ENCODE measurements at places on chromosomes 2 and 18.
A peak's percentile ranks its signal among the peaks of the same experiment; 100 is the strongest.

- peak; percentile 27 for DNase-seq
These were observed 109.8 kb upstream of the FZD5 start for GRCh38 chr2:207879536-207879935.

DNA sequence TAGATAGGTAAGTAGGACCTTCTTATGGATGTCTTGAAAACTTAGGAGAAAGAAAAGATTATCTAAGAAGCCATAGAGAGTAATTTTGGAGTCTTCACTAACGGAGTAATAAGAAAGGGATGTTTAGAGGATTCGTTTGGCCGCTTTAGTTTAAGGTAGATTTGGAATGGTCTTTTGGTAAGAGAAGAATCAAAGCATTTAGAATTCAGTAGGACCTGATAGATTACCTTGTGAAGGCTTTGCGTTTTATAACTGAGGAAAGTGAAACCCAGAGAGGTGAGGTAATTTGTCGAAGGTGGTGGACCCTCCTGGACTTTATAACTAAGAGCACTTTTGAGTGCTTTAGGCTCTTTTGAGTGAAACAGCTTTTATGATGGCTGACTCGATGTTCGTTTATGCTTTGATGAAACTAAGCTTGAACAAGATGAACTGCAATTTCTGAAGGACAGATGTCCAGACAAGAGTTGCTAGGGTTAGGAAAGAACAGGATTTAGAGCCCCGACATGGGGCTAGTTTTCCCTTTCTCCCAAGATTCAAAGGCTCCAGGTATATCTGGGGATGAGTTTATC, 1.3 kb downstream of the MYL12B start:
- DNase-seq: no peak

DNA sequence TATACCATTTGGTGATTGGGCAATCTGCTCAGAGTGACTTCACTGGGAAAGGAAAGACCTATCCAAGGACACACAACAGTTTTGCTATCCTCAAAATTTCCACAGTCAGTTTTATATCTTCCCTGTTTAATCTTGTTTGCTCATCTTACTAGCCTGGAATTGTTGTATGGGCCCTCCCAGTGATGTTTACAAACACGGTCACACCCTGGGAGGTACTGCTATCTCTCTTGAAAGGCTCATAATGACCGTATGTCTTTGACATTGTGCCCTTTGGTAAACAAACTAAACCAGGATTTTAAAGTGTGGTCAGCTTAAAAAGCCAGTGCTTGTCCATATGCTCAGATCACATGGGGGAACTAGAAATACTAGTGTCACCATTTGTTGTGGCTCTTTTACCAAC, 277.0 kb downstream of the CDH2 start:
- peak; percentile 20 for DNase-seq

DNA sequence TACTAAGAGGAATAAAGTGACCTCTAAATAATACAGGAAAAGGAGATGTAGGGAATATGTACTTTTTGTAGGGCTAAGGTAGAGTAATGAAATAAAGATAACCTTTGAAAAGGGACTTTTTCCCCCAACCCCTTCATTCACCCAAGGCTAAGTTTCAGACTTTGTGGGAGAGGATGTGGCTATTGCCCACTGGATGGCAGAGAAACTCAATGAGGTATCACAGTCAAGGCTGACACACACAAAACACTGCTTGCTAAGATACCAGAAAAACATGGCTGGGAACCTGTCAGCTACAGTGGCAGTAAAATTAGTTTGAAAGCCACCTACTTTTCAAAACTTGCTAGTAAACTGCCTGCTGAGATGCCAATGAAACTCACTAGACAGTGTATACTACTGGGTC, 158.8 kb upstream of the WDSUB1 start:
- DNase-seq: no peak

- no peak for DNase-seq
These were observed 1115.3 kb downstream of the LRP1B start for GRCh38 chr2:141015341-141016047.

DNA sequence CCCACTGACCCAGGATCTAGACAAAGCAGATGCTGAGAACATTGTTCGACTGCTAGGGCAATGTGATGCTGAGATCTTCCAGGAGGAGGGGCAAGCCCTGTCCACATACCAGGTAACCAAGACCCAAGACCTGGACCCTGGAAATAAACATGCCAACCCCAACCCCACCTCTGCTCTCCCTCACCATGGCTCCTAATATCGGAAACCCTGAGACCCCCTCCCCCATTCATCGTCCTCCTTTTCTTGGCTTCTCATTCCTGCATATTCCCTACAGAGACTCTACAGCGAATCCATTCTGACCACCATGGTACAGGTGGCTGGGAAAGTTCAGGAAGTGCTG, 619 bp downstream of the GCKR start:
- DNase-seq: no peak

DNA sequence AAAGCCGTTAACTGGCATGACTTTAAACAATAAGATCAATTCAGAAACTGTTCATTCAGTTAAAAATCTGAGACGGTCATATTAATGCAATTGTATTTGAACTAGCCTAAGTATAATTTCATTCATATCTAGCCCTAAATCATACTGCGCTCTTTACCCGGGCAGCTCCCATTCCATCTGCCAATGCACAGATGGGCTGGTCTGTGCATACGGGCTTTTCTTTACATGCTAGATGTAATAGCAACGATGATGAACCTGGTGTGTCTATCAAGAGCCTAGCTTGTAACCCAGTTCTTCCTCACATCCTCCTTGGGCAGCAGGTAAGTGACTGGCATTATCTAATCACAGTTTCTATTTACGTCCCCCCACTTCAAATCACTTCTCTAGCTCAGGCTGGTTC, 631.5 kb upstream of the KLHL29 start:
- DNase-seq: no peak

DNA sequence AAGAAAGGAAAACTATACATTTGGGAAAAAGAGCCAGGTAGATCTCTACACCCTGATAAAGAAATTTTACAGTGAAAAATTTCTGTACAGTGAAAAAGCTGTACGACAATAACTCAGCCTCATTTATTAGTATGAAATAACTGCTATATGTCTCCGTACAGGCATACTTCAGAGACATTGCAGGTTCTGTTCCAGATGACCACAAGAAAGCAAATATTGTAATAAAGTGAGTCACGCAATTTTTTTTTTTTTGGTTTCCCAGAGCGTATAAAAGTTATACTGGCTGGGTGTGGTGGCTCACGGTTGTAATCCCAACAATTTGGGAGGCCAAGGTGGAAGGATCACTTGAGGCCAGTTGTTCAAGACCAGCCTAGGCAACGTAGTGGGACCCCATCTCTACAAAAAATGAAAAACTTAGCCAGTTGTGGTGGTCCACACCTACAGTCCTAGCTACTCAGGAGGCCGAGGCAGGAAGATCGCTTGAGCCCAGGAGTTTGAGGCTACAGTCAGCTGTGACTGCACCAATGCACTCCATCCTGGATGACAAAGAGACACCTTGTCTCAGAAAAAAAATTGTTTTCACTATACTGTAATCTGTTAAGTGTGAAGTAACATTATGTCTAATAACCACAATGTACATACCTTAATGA, 28.2 kb upstream of the AMMECR1L start:
- peak; percentile 31 for DNase-seq

DNA sequence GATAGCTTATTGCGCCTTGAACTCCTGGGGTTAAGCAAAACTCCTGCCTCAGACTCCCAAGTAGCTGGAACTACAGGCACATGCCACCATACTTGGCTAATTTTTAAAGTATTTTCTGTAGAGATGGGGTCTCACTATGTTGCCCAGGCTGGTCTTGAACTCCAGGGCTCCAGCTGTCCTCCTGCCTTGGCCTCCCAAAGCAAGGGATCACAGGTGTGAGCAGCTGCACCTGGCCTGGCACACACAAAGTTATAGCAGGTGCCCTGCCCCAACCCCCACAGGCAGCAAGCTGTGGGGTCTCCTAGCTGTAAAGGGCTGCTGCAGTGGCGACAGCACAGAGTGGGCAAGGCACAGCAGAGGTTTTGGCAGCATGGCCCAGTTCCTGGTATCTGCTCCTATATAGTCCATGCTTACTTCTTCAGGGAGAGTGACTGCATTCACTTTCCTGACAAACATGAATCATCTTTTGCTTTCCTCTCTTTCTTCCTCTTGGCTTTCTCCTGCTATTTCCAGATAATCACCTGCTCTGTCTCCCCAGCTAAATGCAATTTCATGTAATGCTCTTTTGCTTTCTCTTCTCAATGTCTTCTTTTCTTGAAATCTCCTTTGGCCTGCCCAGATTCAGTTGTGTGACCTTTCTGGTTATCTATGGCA, 27.3 kb upstream of the METAP1D start:
- no peak for DNase-seq

GRCh38 chr18:80095414-80095813, 13.6 kb upstream of the ADNP2 start:
- DNase-seq: no peak

DNA sequence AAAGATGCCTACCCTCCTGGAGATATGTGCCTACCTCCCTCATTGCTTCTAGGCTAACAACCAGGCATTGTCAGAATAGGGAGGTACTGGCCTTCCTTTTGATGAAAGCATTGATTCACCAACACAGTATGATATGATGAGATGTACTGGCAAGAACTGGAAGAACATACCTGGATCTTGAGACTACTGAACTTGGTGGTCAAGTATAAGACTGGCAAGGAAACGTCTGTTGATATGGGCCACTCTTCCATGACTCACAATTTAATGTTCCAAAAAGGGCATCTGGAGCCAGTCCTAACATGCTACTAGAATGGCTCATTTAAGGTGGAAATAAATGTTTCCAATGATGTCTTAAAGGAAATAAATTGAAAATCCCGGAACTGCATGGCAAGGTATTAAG, 18.1 kb downstream of the DTNB start:
- no peak for DNase-seq

DNA sequence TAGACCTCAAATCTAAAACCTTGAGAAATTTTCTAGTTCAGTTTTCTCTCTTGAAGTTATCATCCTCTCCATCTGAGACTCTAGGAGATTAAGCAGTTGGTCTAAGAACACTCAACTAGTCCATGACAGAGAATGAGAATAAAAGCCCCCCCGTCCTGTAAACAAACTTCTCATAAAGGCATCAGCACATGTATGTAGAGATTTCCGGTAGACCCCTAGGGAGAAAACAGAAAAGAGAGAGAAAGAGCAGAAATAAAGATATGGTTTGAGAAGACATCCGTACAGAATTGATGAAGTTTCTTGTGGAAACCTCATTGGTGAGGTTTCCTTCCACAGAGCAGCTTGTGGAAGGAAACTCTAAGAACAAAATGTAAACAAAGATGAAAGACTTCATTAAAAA, 3.2 kb upstream of the GPR155 start:
- no peak for DNase-seq

GRCh38 chr2:46461011-46461674, 18.2 kb upstream of the TMEM247 start:
- peak; percentile 76 for DNase-seq

- no peak for DNase-seq
These were observed 43.4 kb downstream of the FEZ2 start for GRCh38 chr2:36554531-36554930.

GRCh38 chr2:160175169-160176134, 24.6 kb downstream of the ITGB6 start:
- DNase-seq: no peak

GRCh38 chr18:44458777-44459176, 221.9 kb upstream of the SETBP1 start:
- no peak for DNase-seq

DNA sequence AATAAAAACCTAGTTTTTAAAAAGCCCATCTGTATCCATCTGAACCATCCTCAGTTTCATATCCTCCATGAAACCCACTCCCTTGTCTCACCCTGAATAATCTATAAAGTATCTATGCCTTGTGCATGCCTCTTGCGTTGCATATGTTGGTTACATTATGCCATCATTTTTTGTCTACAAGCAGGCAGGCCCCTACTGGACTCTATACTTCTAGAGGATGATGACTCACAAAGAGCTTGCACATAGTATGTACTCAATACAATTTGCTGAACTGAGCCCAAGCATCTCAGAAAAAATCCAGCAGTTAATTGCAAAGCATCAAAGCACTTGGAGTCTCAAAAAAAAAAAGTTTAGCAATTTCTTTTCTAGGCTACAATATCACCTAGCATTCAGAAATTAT, 95.6 kb downstream of the DYM start:
- DNase-seq: no peak

DNA sequence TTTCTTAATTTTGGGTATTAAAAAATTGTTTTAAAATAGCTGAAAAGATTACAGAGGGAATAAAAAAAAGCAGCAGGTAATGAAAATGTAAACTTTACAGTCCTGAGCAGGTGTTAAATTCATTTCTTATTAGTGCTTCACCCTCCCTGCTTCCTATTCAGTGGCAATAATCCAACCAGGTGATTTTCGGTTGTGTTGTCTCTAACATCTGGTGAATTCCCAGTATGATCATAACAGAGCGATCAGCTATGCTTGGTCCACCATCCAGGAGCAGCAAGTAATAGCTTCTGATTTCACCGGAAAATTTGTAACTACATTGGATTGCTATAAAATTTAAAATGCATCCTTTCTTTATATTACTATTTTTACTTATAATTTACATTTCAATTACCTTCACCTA, 673.1 kb downstream of the SOCS6 start:
- DNase-seq: no peak

DNA sequence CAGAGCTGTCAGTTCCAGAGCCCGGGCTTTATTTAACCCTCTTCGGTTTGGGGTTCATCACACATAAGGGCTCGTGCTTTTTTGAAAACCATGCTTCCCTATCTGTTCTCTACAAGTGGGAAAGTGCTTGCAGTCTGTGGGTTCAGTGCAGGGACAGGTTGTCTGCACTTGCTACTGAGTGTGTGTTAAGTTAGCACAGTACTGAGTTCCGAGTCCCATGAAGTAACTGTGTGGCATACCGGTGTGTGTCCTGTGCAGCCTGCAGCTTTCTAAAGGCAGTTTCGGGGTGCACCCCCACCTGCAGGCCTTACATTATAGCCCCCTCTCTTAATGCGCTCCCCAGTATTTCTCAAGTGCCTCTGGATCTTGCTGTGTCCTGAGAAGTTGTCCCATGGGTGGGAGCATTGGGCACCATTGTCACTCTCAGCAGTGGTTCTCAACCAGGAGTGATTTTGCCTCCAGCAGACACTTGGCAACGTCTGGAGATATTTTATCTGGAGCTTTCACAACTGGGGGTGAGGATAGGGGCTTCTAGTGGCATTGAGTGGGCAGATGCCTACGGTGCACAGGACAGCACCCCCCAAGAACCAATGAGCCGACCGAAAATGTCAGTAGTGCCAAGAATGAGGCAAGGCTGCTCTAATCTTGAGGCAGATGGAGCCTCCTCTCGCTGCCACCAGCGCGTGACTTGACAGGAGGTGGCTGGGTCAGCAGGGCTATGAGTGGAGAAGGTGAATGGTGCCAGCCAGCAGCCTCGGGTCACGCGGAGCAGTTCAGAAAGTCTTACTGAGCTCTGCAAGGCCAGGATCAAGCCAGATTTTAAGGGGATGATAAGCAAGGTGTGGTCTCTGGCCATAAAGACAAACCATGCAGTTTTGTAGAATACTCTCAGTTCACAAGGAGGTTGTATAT, 152.2 kb downstream of the SMAD7 start:
- no peak for DNase-seq

GRCh38 chr2:98483257-98483861, 38.7 kb downstream of the INPP4A start:
- DNase-seq: no peak

- peak; percentile 31 for DNase-seq
These were observed 361.0 kb upstream of the NT5C1B start for GRCh38 chr2:18950361-18950851.

All from A549 (cell line).